Heart right ventricle (tissue), 16 donors: ENCODE measurements at places on chromosomes 4 and X. TPM values are rescaled to one million over a fixed set of nuclear protein-coding genes. Genes with fewer than 3 reads are reported as not detected.

- no peak for DNase-seq
These were observed 126.3 kb downstream of the NEK1 start for GRCh38 chr4:169485791-169486742.

DNA sequence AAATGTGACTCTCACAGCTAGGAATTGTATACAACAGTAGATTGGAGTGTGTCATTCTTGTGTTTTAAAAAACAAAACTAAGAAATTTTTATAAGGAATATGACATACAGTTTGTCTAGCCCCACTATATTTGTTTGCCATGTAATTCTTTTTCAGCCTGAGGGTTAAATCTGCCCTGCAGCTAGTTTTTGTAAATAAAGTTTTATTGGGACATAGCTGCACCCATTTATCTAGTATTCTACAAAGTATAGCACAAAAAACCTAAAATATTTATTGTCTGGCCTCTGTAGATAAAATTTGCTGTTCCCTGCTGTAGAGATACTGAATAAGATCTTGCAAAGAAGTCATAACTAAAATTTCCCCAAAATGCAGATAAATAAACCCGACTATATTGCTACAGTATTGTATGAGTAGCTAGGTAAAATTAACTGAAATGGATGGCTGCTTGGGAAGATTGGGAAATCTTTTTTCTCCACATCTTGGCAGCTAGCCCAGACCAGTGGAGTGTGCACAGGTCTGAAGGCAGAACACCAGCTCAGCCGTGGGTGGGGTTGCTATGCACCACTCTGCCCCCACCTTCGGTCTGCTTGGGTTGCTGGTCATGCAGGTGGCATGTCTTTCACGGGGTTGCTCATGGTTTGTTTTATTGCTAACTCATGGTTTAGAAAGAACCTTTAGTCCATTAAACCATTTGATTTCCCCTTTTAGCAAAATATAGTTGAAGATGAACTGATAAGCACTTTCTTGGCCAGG is 127.9 kb downstream of the KLHL8 start:
- DNase-seq, result peak; percentile 52

- no peak for DNase-seq
These were observed 26.2 kb upstream of the BOD1L1 start for GRCh38 chr4:13653766-13654161.

- no peak for DNase-seq
These were observed 11.5 kb downstream of the SMAD1 start for GRCh38 chr4:145493166-145493565.

DNA sequence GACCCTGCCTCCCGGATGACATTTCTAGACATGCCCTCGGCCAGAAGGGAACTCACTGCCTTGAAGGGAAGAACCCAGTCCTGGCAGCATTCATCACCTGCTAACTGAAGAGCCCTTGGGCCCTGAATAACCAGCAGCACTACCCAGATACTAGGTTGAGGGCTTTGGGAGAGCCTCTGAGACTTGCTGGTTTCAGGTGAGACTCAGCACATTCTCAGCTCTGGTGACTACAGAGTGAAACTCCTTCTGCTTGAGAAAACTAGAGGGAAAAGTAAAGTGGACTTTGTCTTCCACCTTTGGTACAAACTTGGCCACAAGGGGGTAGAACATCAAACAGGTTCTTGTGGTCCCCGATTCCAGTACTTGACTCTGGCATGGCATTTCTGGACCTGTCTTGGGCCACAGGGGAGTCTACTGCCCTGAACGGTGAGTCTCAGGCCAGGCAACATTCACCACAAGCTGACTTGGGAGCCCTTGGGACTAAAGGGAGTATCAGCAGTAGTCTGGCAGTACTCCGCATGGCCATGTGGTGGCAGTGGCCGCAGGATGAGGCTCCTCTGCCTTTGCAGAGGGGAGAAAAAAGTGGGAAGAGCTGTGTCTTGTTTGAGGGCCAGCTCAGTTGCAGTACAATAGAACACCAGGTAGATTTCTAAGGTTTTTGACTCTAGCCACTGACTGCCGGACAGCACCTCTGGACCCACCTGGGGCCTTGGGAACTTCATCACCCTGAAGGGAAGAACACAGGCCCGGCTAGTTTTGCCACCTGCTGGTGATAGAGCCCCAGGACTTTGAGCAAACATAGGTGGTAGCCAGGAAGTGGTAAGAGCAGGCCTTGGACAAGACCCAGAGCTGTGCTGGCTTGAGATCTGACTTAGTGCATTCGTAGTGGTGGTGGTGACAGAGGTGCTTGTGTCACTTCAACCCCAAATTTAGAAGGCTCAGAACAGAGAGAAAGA is 414.8 kb downstream of the OPHN1 start:
- no peak for DNase-seq

DNA sequence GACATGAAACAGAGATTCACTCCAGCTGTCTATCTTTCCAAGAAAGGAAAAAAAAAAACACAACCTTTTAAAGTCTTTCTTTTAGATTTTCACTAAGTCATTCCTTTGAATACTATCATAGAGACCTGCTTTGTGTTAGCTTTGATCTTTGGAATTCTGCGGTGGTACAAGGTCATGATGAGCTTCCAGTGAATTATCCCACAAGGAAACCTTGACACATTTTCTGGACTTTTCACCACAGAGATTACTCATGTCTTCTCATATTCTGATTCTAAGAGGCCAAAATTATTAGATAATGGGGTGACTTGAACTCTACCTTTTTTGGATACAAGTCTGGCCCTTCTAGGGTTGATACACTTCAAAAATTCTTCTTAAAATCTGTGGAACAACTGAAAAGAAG is 201.6 kb downstream of the PACRGL start:
- no peak for DNase-seq

- no peak for DNase-seq
These were observed 104.8 kb upstream of the ENPP6 start for GRCh38 chr4:184322328-184323025.

DNA sequence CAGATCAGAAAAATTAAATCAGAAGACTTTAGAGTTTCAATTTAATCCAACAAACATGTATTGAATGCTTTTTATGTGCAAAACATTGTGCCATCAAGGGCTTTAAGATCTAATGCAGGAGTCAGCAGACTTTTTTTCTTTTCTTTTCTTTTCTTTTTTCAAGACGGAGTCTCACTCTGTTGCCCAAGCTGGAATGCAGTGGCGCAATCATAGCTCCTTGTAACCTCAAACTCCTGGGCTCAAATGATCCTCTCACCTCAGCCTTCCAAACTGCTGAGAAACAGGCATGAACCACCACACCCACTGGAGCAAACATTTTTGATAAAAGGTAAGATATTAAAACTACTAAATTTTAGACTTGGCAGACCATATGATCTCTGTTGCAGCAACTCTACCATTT is 24.6 kb upstream of the LRBA start:
- DNase-seq, result no peak

DNA sequence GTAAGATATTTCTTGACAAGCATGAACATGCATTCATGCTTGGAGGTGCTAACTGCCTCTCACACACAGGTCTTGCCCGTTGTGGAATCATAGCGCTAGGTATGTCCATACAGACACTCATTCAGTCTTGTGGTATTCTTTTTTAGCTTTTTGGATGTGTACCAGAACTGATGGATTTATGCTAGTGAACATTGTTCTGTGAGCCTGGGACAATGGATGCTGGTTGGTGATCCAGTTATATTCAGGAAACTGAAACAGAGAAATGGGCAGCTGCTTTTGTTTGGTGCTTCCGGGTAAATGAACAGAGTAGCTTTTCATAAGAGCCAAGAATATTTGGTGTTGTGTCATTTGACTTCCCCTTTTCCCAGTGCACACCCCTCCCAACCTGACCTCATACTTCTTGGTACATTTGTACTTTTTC is 78.9 kb upstream of the SLC4A4 start:
- no peak for DNase-seq

GRCh38 chrX:120293015-120293414 is 18.2 kb downstream of the TMEM255A start:
- DNase-seq, result no peak

DNA sequence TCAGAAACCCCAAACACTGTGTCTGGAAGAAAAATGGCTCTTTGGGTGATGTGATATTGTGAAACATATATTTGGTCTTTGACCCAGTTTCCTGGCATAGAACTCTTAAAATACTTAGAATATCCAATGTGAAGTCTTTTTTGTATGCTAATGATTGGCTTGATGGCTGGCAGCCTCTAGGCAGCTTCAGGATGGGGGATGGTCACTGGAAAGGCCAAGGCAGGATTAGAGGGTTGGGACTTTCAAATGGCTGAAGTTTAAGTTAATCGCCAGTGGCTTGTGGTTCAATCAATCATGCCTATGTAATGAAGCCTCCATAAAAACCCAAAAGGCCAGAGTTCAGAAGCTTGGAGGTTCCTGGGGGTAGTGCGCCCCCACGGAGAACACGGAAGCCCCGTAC is 33.5 kb upstream of the ESX1 start:
- no peak for DNase-seq

DNA sequence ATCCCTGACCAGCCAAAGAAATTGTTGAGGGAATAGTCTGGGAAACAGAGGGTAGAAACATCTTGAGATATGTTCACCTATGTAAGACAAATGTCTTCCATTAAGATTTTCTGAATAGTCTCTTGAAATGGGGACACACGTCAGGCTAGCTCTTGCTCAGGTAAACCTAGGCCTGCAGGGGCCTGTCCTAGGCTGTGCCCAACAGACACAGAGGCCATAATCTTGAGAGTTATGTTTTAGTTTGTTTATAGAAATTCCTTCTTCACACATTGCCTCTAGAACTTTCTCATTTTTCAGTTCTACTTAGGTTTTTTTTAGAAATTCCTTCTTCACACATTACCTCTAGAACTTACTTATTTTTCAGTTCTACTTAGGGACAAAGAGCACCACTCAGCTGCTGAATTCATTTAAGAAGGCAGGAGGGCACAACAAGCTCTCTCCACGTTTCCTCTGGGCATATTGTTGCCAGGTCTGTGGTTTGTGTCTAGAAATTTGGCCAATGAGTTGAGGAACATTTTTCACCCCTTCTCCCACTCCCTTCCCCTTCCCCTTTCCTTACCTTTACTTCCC is 94.9 kb downstream of the ARHGAP24 start:
- DNase-seq, result no peak

DNA sequence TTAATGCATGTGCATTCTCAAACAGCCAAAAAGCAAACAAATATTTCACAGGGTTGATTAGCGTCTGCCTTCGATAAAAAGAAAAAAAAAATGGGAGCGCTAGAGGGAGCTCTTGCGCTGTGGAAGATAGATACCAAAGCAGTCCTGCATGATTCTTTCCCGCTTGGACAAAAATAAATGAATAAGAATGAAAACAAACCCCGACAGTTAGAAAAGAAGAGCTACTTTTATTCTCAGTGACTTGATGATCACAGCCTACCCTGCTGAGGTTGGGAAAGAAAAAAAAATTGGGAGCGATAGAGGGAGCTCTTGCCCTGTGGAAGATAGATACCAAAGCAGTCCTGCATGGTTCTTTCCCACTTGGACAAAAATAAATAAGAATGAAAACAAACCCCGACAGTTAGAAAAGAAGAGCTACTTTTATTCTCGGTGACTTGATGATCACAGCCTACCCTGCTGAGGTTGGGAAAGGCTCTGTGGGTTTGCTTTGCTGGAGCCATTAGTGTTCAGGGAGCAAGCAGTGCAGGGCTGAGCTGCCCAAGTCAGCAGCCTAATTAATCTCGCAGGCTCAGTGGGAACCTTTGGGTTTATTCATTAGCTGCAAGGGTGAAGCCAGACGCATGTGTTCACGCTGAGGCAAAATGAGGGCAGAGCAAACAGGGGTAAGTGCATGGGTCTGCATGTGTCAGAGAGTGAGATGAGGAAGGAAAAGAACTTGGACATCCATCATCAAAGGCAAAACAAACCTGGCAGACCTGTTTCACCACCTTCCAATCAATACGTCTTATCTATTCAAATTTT is 249.3 kb upstream of the PRKX start:
- no peak for DNase-seq

GRCh38 chr4:133865612-133866327 is 335.8 kb downstream of the PABPC4L start:
- DNase-seq, result no peak

DNA sequence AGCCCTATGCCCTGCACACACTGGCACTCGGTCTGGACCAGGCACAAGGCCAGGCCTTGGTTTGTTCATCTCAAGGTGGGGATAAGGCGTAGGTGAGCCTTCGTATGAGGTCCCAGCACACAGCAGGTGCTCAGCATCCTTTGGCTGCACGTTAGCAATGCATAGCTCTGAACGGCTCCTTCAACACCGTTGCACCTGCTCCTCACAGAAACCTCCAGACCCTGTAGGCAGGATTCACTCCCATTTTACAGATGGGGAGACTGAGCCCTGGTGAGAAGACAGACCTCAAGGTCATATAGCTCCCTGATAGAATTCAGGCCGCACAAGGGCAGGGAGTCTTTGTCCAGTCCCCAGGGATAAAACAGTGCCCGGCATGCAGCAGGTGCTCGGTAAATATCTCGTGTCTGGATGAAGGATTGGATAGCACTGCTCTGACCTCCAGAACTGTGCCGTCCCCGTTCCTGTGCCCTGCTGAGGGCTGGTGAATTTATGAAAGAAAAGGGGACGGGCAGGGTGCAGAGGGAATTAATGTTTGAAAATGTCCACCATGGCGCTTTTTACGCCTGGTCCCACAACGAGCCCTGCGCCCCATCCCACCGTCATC is 2.4 kb downstream of the PPP2R2C start:
- DNase-seq, result no peak

GRCh38 chr4:122781486-122781885 is 45.1 kb upstream of the FGF2 start:
- no peak for DNase-seq

- DNase-seq, result no peak
These were observed 307.5 kb upstream of the FAM241A start for GRCh38 chr4:111837761-111838160.

GRCh38 chrX:40263014-40263560 is 165.3 kb upstream of the BCOR start:
- DNase-seq, result no peak

DNA sequence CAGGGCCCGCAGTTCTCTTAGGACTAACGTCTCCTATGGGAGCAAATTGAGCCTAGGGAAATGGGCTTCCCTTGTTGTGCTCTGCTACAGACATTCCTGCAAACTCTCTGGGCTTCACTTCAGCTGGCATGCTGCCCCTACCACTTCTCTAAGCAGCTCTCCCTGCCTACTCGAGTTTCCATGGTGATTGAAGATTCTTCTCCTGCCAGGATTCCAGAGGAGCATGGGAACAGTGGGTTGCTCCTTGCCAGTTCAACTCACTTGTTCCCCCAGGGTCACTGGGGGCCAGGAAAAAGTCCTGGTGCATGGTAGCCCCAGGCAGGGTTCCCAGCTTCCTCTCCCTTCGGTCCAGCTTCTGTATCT is 21.1 kb upstream of the WDR17 start:
- DNase-seq, result no peak

GRCh38 chr4:75289914-75290582 is 224.2 kb downstream of the RCHY1 start:
- no peak for DNase-seq

Gene CFAP299
- polyA plus RNA-seq, result not detected

Gene CTAG2
- not detected for polyA plus RNA-seq

Gene MED14
- polyA plus RNA-seq, result 7.1 TPM

Gene HPSE
- 0.15 TPM for polyA plus RNA-seq

Gene S100G
- polyA plus RNA-seq, result not detected

Gene FAAH2
- 0.10 TPM for polyA plus RNA-seq

Gene ADH7
- polyA plus RNA-seq, result not detected

Gene SPANXN3
- not detected for polyA plus RNA-seq
